ENCODE measurements at places on chromosomes 12 and 14.

- DNase-seq: no peak
Measured at GRCh38 chr14:102525929-102526497, 16.4 kb upstream of the ANKRD9 start.

DNA sequence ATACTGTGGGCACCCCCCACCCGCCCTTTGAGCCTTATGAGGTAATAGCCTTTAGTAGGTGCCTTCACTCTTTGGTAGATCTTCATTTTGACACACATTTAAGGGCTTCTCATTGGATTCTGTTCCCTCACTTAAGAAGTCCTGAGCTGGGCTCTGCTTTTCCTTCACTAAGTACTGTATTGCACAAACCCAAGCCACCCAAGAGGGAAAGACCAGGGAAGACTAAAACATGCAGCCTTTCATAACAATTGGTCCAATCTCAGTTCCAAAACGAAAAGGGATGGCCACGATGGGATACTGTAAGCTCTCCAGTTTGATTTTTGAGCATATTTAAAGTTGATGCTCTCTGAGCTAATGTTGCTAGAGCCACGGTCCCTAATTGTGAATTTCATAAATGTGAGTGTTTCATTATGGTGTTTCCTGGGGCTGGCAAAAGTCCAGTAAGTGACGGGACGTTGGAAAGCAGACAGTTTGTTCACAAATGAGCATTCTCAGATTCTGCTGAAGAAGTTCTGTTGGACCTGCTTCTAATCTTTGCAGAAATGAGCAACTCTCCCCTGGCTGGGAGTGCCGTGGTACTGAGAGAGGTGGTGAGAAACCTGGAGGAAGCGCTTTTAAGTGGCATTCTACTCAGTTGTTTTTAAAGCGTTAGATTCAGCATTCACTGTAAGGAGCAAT lies 9.4 kb downstream of the SSPN start:
- no peak for DNase-seq

DNA sequence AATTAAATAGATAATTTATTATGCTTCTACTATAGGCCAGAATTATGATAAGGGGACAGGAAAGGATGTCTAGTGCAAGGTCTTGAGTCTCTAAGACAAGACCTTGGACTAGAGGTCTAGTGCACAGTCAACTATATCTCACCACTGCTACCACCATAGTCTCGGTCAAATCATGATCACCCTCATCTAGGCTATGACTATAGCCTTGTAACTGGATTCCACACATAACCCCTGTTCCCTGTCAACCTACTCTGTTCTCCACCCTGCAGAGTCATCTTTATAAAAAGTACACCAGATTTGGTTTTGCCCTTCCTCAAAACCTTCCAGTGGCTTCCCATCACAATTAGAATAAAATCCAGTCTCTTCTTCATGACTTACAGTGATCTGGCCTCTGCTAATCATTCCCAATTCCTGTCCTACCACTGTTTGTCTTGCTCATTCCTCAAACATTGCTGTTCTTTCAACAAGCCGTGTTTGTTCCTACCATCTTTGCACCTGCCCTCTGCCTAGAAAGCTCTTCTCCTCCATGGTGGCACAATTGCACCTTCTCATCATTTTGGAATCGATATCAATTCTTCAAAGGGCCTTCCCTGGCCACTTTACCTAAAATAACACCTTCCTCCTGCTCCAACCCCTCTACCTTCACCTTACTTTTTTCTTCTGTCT lies 169.4 kb downstream of the FOXN3 start:
- DNase-seq: no peak

- DNase-seq: peak; percentile 85
Measured at GRCh38 chr12:57240066-57240921, 10.7 kb downstream of the STAC3 start.

DNA sequence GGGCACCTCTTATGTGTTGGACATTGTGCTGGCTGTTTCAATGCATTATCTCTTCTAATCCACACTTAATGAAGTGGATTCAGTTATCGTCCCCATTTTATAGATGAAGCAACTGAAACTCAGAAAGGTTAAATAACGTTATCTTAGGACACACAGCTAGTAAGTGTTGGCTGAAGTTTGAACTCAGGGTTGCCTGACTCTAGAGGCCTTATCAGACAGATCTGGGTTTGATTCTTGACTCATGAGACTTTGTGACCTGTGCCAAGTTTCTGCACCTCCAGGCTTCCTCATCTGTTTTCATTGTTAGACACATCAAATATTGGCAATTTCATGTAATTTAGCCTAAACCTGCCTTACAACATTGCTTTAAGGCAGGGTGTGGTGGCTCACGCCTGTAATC lies 18.2 kb upstream of the IRF2BPL start:
- DNase-seq: no peak

DNA sequence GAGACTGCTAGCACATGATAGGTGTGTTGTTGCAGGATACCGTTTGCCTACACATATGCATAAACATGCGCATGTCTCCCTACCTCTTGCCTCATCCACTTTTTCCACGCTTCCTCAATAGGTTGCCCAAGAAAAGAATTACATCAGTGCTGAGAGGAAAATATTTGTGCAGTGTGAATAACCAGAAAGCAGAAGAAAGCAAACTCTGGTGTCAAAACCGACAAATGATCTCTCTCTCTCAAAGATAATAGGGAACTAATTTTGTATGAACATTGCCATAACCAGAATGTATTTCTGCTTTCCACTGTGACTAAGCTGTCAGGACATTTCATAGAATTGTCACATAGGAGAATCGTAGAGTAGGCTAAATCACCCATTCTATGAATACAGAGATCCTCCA lies 1.3 kb downstream of the CLEC7A start:
- DNase-seq: no peak

- DNase-seq: no peak
Measured at GRCh38 chr12:98179151-98179550, 336.2 kb upstream of the TMPO start.

DNA sequence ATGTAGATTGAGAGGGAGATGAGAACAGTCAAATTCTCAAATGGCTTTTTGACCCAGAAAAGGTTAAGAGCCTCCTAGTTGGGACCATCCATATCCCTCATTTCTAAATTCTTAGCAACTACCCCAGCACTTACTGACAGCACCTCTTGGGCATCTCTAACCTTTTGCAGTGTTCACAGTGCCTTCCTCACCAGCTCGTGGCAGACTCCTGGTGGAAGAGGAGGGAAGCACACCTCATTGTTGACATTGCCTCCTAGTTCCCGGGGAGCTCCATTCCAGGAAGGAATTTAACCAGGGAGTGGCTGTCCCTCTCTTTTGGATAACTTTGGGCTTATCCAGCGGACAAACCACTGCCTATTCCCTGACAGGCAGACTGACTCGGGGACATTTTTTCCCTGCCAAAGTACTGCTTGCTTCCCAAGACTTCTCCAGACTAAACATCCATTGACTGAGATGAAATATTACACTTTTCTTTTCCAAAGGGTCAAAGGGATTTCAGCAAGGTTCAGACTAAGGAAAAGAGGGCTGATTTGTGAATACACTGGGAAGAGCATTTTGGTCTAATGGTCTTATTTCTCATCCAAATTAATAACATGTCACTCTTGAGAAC lies 9.0 kb upstream of the OR6J1 start:
- DNase-seq: peak; percentile 31

DNA sequence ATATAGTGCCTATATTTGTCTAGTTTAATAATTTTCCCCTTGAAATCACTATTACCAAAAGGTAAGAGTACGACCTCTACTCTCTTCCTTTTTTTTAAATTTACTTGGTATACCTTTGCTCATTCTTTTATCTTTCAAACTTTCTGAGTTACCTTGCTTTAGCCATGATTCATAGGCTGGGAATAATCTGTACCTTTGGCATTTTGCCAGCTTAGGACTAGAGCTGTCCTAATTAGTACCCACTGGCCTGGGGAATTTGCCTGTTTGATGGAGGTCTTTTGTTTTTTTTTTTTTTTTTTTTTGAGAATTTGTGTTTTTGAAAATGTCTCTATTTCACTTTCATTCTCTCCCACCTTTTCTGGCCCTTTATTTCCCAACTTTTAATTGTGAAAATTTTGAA lies 8.7 kb upstream of the SLC4A8 start:
- DNase-seq: no peak

- DNase-seq: no peak
Measured at GRCh38 chr14:48944809-48945208, 641.4 kb downstream of the RPS29 start.

DNA sequence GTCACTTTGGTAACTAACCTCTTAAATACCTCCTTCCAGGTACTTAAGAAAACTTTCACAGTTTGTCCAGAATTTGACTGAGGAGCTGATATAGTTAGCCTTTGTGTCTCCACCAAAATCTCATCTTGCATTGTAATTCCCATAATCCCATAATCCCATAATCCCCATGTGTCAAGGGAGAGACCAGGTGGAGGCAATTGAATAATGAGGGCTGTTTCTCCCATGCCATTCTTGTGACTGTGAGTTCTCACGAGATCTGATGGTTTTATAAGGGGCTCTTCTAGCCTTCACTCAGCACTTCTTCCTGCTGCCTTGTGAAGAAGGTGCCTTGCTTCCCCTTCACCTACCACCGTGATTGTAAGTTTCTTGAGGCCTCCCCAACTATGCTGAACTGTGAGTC lies 7.8 kb upstream of the NOVA1 start:
- DNase-seq: no peak

DNA sequence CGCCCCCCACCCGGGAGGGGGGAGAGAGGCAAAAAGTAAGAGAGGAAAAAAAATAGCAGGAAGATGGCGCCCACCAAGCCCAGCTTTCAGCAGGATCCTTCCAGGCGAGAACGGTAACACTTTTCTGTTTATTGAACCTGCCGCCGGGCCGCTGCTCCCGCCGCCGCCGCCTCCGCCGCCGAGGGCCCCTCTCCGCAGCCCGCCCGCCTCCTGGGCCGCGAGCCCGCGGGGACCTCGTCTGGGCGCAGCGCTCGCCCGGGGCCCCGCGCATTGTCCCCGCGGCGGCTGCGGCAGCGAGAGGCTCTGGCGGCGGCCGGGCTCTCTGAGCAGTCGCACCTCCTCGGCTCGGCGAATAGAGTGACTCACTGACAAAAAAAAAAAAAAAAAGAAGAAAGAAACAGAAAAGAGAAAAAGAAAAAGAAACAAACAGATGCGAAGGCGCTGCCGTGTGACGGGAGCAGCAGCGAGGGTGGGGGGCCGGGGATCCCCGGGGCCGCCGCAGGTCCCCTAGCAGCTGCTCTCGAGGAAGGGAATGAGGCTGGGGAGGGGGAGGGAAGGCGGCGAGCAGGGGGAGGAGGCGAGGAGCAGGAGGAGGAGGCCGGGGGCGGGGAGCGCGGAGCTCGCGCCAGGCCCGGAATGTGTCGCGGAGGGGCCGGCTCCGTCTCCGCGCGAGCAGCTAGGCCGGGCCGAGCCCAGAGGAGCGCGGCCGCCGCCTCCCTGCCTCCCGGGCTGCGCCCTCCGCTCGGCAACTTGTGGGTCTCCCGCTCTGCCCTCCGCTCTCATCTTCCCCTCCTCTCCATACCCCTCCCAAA lies 781 bp downstream of the NPAS3 start:
- DNase-seq: no peak

DNA sequence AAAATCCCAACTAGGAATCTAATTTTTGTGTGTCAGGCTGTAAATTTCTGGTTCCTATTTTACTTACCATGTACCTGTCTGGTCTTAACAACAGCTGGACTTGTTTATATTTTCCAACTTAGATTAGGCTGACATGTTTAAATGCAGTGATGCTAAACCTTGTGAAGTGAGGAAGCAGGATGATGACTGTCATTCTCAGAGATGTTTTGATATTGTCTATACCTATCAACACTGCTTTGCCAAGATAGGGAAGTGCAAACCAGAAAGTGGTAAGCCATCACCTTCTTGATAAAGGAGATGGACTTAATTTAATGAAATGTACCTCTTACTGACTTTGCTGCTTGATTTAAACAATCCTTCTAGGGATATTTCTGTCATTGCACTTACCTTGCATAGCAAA lies 2.1 kb downstream of the BICD1 start:
- no peak for DNase-seq

GRCh38 chr12:42612231-42612613 lies 22.7 kb upstream of the PRICKLE1 start:
- no peak for DNase-seq

DNA sequence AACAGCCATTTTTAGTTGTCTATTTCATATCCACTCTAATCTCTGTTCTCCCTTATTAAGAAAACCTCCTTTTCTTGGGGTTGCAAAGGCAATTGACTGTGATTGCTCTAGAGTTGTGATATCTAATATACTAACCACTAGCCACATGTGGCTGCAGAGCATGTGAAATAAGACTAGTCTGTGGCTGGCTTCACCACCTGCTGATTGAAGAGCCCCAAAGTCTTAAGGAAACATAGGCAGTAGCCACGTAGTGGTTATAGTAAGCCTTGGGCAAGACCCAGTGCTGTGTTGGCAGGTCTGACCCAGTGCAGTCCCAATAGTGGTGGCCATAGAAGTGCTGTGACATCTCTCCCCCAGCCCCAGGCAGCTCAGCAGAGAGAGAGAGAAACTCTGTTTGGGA lies 28.4 kb upstream of the ATP2B1 start:
- DNase-seq: no peak

- no peak for DNase-seq
Measured at GRCh38 chr14:74235017-74235416, 4.2 kb upstream of the VSX2 start.

GRCh38 chr12:124214574-124214973 lies 80.3 kb upstream of the RFLNA start:
- DNase-seq: no peak

GRCh38 chr12:124184456-124184855 lies 110.4 kb upstream of the RFLNA start:
- DNase-seq: no peak

GRCh38 chr12:55797068-55797467 lies 20.5 kb downstream of the SARNP start:
- no peak for DNase-seq

All from CD8-positive, alpha-beta T cell (primary cell).